ENCODE measurements at places on chromosomes 7 and 10.

DNA sequence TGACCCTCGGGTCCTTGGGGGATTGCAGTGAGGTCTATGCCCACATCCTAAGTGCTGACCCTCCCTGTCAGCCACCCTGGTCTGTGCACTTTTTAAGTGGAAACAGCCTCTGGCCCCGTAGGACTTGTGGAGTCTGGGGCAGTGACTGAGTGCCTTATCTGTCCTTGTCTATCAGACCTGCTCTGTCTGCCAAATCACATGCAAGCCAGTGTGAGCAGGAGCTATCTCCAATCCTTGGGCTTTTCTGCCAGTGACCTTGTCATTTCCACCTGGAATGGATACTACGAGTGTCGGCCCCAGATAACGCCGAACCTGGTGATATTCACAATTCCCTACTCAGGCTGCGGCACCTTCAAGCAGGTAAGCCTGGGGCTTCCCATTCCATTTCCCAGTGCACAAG, 62.7 kb downstream of the C10orf120 start:
- no peak for DNase-seq

DNA sequence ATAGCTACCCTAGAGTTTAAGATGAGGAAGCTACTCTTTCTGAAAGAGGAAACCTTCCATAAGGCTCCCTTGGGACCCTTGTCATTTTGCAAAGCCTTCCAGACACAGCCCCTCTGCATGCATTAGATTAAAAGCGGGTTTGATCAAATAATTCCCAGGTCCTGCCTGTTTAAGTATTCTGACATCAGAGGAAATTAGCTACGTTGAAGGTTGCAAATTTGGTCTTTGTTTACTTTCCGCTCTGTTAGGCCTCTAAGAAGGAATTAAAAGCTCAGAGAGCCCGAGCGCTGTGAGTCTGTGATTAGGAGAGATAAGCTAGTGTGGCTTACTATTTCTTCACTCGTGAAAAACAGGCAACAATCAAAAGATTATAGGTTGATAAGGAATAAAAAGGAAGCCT, 1.4 kb upstream of the THSD7A start:
- DNase-seq = peak; percentile 55

GRCh38 chr10:103888113-103888841, 29.7 kb downstream of the STN1 start:
- no peak for DNase-seq

- DNase-seq = no peak
Observed at GRCh38 chr7:140898786-140899536, 25.8 kb downstream of the BRAF start.

GRCh38 chr7:52447581-52448180, 587.8 kb upstream of the POM121L12 start:
- DNase-seq = no peak

GRCh38 chr10:121340271-121340831, 257.9 kb downstream of the FGFR2 start:
- no peak for DNase-seq

DNA sequence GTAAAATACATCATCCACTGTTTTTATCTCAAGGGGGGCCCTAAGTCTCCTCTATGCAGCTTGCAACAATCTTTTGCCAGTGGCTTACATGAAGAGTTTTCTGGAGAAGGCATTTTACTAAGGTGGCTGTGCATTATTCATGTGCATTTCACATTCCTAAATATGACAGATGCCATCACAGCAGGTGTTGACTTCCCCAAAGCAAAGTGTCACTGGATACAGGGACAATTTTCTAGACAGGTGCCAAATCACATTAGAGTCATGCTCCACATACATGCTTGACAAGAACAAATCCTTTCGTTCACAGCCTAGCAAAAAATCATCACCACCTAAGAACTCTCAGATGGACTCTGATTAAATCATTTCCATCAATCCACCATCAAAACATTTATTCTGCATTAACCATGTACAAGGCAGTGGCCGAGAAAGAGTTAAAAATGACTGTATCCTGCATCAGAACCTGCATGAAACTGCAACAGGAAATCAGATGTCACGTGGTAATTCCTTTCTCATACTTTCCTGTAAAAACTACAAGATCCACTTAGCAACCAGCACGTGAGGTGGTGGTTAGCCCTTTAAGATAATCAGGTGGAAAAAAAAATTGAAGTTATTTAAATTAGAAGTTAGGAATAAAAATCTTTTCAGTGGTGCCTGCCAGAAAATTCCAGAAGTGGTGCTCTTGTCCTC, 88.2 kb upstream of the AFAP1L2 start:
- DNase-seq = no peak

GRCh38 chr10:91887272-91888076, 21.8 kb downstream of the FGFBP3 start:
- DNase-seq = no peak

DNA sequence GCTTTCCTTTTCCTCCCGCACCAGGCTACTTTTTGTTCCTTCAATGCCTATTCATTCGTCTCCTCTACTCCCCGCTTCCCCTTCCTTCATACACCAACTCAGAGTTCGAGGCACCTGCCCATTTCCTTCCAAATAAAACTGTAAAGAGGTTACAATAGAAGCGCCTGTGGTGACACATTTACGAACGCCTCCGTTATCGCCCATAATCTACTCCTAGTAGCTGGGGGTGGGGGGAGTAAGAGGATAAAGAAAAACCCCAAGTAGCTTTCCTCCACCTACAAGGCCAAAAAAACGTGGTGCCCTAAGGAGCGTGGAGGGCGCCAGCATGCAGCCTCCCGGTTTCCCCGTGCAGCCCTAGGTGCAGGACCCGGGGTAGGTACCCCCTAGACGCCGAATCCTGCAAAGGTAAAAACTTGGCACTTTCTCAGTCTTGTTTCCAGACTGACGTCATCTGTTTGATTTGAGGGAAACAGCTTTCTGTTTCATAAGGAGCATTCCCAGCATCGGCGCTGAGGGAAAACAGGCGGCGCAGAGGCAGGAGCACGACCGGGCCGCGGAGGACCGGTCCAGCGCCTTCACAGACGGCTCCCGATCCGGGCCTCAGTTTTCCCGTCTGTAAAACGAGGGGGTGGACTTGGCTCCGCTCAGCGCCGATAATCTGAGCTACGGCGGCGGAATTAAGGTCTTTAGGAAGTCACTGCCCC, 922 bp downstream of the PPA1 start:
- DNase-seq = no peak

- DNase-seq = no peak
Observed at GRCh38 chr7:41824284-41824683, 121.4 kb upstream of the INHBA start.

- DNase-seq = no peak
Observed at GRCh38 chr7:30791114-30791513, 19.9 kb downstream of the MINDY4 start.

- DNase-seq = no peak
Observed at GRCh38 chr7:157402388-157402703, 65.5 kb downstream of the DNAJB6 start.

DNA sequence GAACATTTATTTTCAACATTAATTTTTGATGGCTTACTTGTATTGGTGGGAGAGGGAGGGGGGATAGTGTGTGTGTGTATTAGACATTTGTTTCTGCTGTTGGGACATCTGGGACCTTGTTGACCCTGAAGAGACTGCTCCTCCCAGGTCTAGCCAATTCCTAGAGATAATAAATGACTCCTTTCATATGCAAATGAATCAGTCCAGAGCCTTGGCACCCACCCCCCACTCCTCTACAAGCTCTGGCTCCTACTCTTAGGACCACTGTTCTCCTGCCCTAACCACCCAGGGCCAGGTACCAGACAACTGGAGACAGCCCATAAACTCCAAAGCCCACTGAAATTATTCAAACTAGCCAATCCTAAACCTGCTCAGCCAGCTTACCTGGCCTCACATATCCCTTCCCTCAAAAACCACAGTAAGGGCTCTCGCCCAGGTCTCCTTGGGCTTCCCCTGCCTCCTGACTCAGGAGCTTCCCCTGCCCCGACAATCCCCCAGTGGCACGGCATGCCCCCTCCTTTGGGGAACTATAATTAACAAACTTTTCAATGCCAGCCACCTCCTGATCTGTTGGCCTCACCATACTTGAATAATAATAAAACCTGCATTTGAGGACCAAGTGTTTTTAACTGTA, 233.3 kb downstream of the ELMO1 start:
- DNase-seq = no peak

GRCh38 chr10:7275761-7276440, 134.9 kb downstream of the SFMBT2 start:
- DNase-seq = no peak

- DNase-seq = no peak
Observed at GRCh38 chr7:155191901-155192478, 105.7 kb upstream of the INSIG1 start.

DNA sequence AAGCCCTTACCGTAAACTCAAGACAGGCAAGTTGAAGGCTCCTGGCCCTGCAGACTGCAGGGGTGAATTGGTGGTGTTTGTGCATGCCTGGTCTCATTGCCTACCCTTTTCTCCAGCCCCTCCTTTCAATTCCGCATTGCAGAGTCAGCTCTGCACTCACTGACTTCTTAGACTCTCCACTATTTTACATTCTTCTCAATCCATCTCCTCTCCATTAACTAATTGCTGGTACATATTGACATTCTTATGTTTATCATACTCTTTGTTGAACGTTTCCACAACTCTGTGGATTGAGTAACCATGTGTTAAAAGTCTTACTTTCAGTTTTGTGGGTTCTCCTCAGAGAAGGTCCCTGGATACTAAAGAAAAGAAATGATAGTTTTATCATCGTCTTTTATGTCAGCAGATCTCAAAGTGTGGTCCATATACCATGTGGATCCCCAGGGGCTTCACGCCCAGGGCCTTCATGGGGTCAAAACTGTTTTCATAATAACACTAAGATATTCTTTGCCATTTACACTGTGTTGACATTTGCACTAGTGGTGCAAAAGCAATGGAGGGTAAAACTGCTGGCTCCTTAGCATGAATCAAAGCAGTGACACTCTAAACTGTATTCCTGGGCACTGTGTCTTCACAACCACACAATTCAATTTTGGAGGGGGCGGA, 135.4 kb upstream of the FZD1 start:
- no peak for DNase-seq

- no peak for DNase-seq
Observed at GRCh38 chr10:70118196-70118595, 14.4 kb downstream of the AIFM2 start.

- no peak for DNase-seq
Observed at GRCh38 chr7:216360-217300, 24.3 kb downstream of the FAM20C start.

- DNase-seq = no peak
Observed at GRCh38 chr7:16028103-16028502, 341.6 kb upstream of the MEOX2 start.

GRCh38 chr10:110643653-110644597, at the start of gene RBM20:
Gene RBM20, plus strand, starts transcription at chr10:110644336. Its CDS starts 119 bp downstream, at chr10:110644455.
- no peak for DNase-seq

DNA sequence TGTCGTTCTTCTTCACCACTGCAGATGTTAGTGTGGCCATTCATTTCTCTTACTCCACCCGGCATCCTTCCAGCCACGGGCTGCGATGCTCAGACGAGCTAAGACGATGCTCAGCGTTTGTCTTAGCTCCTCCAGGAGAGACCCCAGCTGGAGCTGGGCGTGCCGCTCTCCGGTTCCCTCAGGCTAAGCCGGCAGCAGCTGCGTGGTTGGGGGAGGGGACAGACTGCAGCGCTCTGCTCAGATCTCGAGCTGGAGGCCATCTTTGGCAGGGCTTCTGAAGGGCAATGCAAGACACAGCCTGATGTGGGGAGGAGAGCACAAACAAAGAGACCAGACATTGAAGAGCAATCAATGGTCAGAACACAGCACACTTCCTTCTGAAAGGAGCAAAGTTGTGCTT, 4.8 kb downstream of the INA start:
- DNase-seq = peak; percentile 30

GRCh38 chr7:55172161-55172560, 153.3 kb downstream of the EGFR start:
- DNase-seq = no peak

GRCh38 chr10:36725581-36726520, 399.5 kb upstream of the ANKRD30A start:
- DNase-seq = no peak

- DNase-seq = no peak
Observed at GRCh38 chr10:65416094-65416493, 1509.7 kb upstream of the LRRTM3 start.

- no peak for DNase-seq
Observed at GRCh38 chr10:10326116-10326515, 691.6 kb upstream of the CELF2 start.

DNA sequence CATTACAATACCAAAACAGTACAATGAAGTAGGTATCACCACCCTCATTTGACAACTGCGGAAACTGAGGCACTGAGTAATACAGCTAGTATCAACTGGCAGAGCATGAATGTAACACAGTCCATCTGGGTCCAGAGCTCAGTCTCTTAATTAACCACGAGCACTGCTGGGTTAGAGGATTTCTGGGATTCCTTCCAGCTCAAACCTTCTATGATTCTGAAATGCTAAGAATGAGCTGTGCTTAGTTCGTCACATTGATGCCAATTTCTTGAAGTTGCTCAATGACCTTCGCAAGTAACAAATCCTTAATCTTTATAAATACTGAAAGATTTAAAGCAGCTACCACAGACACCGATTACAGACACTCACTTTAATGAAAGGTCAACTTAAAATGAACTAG, 62.5 kb downstream of the SGMS1 start:
- no peak for DNase-seq

DNA sequence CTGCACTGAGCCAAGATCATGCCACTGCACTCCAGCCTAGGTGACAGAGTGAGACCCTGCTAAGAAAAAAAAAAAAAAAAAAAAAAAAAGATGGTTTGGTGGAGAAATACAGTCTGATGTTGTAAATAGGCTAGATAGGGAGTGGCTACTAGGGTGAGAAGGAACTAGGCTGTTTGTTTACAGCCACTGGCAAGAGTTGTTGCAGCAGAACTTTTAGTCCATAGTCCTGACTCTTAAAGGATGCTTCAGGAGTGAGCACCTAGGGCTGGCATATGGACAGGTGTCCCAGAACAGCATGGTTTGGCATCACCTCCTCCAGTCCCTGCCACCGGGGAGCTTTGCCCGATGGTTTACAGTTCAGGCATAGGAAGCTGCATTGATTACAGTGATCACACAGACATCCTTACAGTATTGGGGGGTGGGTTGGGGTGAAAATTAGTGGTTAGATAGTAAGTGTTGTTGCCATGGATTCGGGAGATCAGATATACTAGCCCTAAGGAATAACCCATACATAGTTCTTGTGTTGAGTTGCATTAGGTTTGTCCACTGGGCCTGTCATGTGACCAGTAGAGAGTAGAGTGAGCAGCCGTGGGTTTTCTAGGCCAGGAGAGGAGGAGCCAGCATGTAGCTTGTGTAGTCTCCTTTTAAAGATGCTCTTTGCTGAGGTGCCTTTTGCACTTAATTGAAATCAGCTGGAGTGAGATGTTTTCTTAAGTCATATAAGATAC, 35.9 kb downstream of the ZRANB1 start:
- no peak for DNase-seq

DNA sequence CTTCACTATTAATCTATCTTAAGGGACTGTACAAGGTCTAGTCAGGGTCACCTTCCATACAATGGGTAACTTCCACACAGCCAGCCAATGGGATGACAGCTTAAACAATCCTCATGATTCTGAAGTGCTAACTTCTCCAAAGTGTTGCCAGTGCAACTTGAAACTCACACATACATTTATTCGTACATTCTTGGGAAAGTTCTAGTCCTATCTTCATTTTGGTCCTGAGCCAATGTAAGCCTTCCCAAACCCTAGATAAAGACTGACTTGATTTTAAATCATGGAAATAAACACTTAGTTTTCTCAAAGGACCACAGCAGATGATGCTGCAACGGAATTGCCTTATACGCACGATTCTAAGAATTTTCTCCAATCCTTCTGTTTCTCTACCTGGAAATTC, 117.5 kb upstream of the COL1A2 start:
- no peak for DNase-seq
